ENCODE measurements at places on chromosomes 1 and 21. TPM values are rescaled to one million over a fixed set of nuclear protein-coding genes. Genes with fewer than 3 reads are reported as not detected.

S100A9 gene
- not detected for total RNA-seq

DNA sequence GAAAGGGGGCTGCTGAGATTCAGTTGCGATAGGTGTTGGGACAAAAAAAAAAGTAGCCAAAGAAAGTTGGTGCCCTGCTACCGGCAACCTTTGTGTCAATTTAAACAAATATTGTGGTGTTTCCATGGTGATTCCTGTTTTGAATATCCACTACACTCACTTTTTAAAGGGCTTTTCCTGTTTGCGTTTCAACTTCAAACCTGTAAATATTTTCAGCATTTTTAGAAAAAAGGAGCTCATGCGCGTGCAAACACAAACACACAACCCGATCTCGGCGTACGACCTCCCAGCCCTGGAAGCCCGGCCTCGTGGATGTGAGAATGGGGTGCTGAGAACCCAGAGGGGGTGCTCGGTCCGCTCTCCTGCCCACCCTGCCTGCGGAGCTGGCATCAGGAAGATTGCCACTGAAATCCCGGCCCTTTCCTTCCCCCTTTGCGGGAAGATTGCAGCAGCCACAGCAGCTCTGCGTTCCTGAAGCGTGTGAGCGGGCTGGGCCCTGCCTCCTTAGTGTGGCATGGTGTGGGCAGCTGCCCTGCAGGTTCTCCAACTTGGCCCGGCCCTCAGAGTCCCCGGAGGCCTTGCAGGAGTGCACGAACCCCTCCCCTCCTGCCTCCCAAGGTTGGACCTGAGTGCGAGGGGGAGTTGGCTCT, 34.8 kb downstream of the CASZ1 start:
- H3K27ac ChIP-seq = no peak overlapping the region
- peak; percentile 8 for DNase-seq
- H3K4me3 ChIP-seq = no peak overlapping the region
- H3K4me1 ChIP-seq = no peaks in the 10 kb centered on the region
- no peaks in the 10 kb centered on the region for H3K36me3 ChIP-seq

DNA sequence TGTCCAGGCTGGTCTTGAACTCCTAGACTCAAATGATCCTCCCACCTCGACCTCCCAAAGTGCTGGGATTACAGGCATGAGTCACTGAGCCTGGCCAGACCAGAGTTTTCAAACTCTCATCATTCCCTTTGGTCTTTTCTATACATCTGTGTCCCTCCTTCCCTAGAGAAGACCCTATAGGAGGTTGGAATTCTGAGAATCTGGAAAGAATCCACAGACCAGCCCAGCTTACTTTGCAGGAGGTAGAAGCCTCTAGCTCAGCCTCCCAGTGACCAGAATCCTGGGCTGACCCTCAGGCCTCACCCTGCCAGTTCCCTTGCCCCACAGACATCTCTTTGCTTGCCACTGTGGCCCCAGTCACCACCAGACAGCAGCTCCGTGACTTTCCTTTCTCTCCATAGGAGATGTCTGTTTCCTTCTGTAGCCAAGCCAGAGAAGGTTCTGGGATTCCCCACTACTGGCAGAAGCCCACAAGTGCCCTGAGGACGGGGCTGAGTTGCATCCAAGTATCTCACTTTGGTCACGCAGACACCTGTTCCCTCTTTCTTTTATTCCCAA, 34.7 kb upstream of the KHDRBS1 start:
- no peaks in the 10 kb centered on the region for H3K27me3 ChIP-seq
- DNase-seq = no peak

GRCh38 chr21:27265949-27266348, 299.1 kb upstream of the ADAMTS5 start:
- no peaks in the 10 kb centered on the region for H3K27me3 ChIP-seq
- H3K4me3 ChIP-seq = no peak overlapping the region
- no peaks in the 10 kb centered on the region for H3K36me3 ChIP-seq
- H3K27ac ChIP-seq = no peak overlapping the region
- no peak for DNase-seq
- H3K4me1 ChIP-seq = peaks cover 26% of the 10 kb centered on the region

- peaks cover 12% of the 10 kb centered on the region for H3K4me1 ChIP-seq
- H3K27me3 ChIP-seq = no peaks in the 10 kb centered on the region
- no peak for DNase-seq
- no peaks in the 10 kb centered on the region for H3K36me3 ChIP-seq
- no peak overlapping the region for H3K4me3 ChIP-seq
These were observed 48.4 kb upstream of the C1orf198 start for GRCh38 chr1:230916587-230917283.

DNA sequence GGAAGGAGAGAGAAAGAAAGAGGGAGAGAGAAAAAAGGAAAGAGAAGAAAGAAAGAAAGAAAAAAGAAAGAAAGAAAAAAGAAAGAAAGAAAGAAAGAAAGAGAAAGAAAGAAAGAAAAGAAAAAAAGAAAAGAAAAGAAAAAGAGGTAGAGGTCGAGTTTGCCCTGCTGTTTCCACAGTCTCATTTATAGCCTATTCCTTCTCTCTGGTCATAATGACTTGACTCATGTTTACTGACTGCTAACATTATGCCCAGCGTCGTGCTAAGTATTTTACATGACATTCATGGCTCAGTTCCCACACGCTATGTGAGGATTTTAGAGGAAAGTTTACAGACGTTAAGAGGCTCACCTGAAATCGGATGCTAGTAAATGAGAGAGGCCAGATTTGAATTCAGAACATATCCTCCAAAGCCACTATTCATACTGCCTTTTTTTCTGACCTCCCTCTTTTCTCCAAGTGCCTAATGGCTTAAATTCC, 263.0 kb downstream of the TNR start:
- H3K27ac ChIP-seq = no peak overlapping the region
- peaks cover 42% of the 10 kb centered on the region for H3K27me3 ChIP-seq
- H3K36me3 ChIP-seq = no peaks in the 10 kb centered on the region

DNA sequence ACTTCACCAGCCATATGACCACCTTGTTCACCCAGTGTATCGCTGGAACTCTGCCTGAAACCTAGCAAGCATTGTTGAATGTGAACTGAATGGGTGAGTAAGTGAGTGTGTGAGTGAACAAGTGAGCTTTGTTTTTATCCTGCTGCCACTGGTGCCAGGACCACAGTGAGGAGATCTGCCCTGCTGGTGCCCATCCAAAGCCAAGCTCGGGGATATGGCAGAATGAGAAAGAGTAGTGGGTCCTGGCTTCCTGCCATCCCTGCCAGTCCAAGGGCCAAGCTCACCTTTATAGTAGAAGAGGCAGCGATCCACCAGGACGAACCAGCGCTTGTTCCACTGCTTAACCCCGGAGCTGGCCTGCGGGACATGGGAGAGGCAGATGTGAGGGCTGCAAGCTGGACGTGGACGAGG, 53.4 kb upstream of the GOLT1A start:
- H3K27me3 ChIP-seq = no peaks in the 10 kb centered on the region
- H3K36me3 ChIP-seq = no peaks in the 10 kb centered on the region
- peaks cover 10% of the 10 kb centered on the region for H3K4me1 ChIP-seq
- H3K27ac ChIP-seq = no peak overlapping the region
- no peak overlapping the region for H3K4me3 ChIP-seq

GRCh38 chr1:21082073-21082472, 94.6 kb downstream of the EIF4G3 start:
- H3K36me3 ChIP-seq = peaks cover 12% of the 10 kb centered on the region
- no peak for DNase-seq
- no peak overlapping the region for H3K4me3 ChIP-seq
- H3K4me1 ChIP-seq = peaks cover 19% of the 10 kb centered on the region
- no peaks in the 10 kb centered on the region for H3K27me3 ChIP-seq

NDC1 gene
- 23.0 TPM for total RNA-seq

AVPR1B gene
- total RNA-seq = not detected

DIO1 gene
- not detected for total RNA-seq

OVAAL gene
- total RNA-seq = not detected

DNA sequence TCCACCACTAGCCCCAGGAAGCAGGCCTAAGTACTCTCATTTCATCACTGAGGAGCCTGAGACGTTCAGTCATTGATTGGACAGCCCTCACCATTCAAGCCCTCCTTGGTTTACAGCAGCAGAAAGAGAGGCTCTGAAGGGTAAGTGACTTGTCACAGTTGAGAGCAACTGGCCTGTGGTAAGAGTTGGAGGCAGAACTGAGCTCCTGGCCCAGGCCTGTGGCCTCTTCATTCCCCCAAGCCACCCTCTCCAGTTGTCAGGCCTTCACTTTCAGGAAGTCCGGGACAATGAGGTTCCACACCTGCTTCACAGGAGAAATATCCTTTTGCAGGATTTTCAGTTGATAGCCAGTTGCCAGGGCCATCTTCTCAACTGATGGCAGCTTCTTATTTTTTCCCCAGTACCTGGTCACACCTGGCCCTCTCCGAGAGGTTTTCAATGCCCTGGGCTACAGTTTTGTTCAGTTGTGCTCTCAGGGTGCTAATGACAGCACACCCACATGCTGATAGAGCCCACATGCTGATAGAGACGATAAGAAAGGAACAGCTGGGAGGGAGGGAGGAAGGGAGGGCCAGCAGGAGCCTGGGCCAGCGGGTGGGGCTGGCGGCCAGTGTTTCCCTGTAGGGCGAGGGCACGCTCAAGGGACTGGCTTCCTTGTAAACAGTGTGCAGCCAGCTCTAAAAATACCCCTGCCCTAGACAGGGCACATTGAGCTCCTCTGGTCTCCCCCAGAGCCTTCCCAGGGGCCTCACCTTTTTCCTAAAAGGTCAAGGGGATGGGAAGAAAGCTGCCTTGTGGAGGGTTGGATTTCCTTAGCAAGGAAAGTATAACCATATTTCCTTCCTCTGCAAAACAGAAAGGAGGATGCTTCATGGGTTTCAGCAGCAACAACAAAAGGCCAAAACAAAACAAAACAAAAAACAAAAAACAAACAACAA, 112.7 kb upstream of the JUN start:
- H3K4me3 ChIP-seq = no peak overlapping the region
- peak overlapping the region; percentile 27 for H3K27ac ChIP-seq
- H3K4me1 ChIP-seq = peaks cover 26% of the 10 kb centered on the region
- H3K27me3 ChIP-seq = no peaks in the 10 kb centered on the region
- DNase-seq = peak; percentile 25
- no peaks in the 10 kb centered on the region for H3K36me3 ChIP-seq

TEDDM1 gene
- total RNA-seq = not detected

FCGR1A gene
- total RNA-seq = not detected

SRSF11 gene
- 110 TPM for total RNA-seq

DNA sequence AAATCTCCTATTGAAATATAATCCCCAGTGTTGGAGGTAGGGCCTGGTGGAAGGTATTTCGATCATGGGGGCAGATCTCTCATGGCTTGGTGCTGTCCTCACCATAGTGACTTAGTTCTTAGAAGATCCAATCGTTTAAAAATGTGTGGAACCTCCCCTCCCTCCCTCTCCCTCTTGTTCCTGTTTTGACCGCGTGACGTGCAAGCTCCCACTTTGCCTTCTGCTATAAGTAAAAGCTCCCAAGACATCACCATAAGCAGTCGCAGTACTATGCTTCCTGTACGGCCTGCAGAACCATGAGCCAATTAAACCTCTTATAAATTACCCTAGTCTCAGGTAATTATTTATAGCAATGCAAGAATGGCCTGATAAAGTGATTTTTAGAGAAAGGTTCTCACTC, 10.9 kb upstream of the RGS2 start:
- no peak overlapping the region for H3K27ac ChIP-seq
- H3K4me1 ChIP-seq = peaks cover 12% of the 10 kb centered on the region
- DNase-seq = no peak
- no peak overlapping the region for H3K4me3 ChIP-seq
